ENCODE measurements at places on chromosomes 4 and X. TPM values are rescaled to one million over a fixed set of nuclear protein-coding genes. Genes with fewer than 3 reads are reported as not detected.

DNA sequence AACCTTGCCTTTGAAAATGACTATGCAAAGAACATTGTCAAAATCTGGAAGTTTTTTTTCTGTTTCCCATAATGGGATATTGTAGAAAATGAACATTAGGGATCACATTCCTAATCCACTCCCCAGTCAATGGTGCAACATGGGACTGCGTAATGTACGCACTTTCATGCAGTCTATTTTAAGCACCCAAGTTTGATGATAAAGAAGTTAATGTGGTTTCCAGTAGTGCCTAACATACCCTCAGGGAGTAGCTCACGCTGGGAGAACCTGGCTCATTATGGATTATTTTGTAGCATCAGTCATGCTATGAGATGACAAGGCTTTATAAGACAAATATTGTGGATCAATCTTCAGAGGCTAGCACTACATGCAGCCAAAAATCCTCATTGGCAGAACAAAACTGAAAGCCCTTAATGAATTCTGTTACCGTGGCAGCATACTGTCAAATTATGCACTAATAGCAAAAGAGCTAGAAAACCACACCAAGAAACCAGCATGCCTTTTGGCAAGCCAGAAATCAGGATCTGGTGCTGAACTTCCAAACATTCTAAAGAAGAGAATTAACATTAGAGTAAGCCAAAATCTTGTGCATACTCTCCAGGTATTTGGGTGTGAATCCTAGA, 1392.8 kb upstream of the TENM3 start:
- no peaks in the 10 kb centered on the region for H3K36me3 ChIP-seq

GLRA3 gene
- total RNA-seq = not detected

DNA sequence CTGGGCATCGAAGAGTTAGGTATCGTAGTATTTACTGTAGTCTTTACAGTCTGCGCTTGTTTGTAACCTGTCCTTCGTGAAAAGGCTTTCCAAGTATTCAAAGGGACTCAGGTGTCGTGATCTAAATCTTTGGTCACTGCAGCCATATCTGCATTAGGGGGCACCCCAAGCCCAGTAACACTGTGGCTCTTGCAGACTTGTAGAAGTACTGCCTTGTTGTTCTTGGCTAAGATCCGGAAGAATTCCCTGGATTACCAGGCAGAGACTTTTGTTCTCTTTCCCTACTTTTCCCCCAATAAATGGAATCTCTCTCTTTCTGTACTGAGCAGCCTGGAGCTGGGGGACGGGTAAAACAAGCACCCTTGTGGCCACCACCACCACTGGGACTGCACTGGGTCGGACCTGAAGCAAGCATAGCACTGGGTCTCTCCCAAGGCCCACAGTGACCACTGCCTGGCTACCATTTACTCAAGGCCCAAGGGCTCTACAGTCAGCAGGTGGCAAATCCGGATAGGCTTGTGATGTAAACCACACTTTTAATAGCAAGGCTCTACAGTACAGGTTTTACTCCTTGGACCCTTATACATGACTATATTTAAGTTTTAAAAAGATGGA, 12.0 kb downstream of the CXorf58 start:
- no peaks in the 10 kb centered on the region for H3K36me3 ChIP-seq
- no peaks in the 10 kb centered on the region for H3K4me1 ChIP-seq
- no peak for DNase-seq
- H3K4me3 ChIP-seq = no peak overlapping the region
- H3K27ac ChIP-seq = no peak overlapping the region
- no peaks in the 10 kb centered on the region for H3K27me3 ChIP-seq

GRCh38 chr4:83490876-83491450, 6.1 kb upstream of the ABRAXAS1 start:
- DNase-seq = peak; percentile 37
- H3K27ac ChIP-seq = no peak overlapping the region
- H3K4me3 ChIP-seq = no peak overlapping the region
- H3K36me3 ChIP-seq = no peaks in the 10 kb centered on the region

- no peaks in the 10 kb centered on the region for H3K27me3 ChIP-seq
- H3K4me1 ChIP-seq = no peaks in the 10 kb centered on the region
- no peak overlapping the region for H3K4me3 ChIP-seq
- DNase-seq = no peak
- H3K27ac ChIP-seq = no peak overlapping the region
These were observed 41.5 kb downstream of the SMARCA5 start for GRCh38 chr4:143554728-143555597.

DNA sequence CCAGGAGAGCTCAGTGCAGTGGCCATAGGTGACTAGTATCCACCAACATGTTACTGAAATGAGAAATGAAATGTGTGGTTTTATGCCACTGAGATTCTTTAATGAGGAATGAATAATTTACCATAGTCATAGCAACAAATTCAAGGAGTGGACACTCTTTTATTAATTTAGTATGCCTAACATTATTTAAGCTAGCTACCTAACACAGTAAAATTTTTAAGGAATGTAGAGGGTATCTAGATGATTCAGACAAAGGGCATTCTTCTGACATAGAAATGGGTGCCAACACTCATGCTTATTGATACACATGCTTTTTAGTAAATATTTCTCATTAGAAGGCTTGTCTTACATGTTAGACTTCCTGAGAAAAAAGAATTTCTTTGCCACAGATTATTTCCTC, 33.3 kb upstream of the SULT1B1 start:
- no peak for DNase-seq
- H3K27ac ChIP-seq = no peak overlapping the region
- no peak overlapping the region for H3K4me3 ChIP-seq
- H3K36me3 ChIP-seq = no peaks in the 10 kb centered on the region
- no peaks in the 10 kb centered on the region for H3K4me1 ChIP-seq

- H3K36me3 ChIP-seq = peaks cover 6% of the 10 kb centered on the region
- no peaks in the 10 kb centered on the region for H3K27me3 ChIP-seq
- no peak overlapping the region for H3K4me3 ChIP-seq
- H3K27ac ChIP-seq = no peak overlapping the region
- no peak for DNase-seq
- no peaks in the 10 kb centered on the region for H3K4me1 ChIP-seq
These were observed 31.0 kb downstream of the NSG1 start for GRCh38 chr4:4417886-4418285.

DNA sequence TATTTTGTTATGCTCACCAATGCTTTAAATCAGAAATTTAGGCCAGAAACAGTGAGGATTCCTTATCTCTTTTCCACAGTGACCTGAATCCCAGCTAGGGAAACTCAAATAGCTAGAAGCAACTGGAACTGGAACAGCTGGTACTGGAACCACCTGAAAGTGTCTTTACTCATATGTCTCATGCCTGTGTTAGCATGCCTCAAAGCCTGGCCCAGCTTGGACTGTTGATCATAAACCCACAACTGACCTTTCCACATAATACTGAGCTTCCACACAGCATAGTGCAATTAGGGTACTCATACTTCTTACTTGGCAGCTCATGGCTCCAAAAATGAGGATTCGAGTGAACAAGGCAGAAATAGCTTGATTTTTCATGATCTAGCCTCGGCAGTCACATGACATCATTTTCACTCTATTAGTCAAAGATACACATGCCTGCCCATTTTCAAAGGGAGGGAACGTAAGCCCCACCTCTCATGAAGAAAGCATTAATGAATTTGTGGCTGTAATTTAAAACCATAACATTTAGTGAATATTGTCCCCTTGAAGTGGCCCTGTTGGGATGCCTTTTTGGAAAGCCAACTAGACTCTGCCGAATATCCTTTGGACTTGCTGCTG, 80.8 kb upstream of the ACSL1 start:
- no peak overlapping the region for H3K27ac ChIP-seq
- H3K4me1 ChIP-seq = no peaks in the 10 kb centered on the region
- H3K36me3 ChIP-seq = no peaks in the 10 kb centered on the region
- no peak for DNase-seq

HOPX gene
- total RNA-seq = 3.3 TPM

GRCh38 chrX:121579016-121579760, 531.8 kb downstream of the GLUD2 start:
- H3K27ac ChIP-seq = no peak overlapping the region
- no peaks in the 10 kb centered on the region for H3K27me3 ChIP-seq
- DNase-seq = peak; percentile 4
- H3K36me3 ChIP-seq = no peaks in the 10 kb centered on the region
- no peaks in the 10 kb centered on the region for H3K4me1 ChIP-seq

MGARP gene
- total RNA-seq = 12.3 TPM

UGT2B15 gene
- not detected for total RNA-seq

- H3K27me3 ChIP-seq = no peaks in the 10 kb centered on the region
- no peak overlapping the region for H3K4me3 ChIP-seq
- peak; percentile 6 for DNase-seq
- no peak overlapping the region for H3K27ac ChIP-seq
These were observed 206.5 kb upstream of the PDE5A start for GRCh38 chr4:119834906-119835612.

DNA sequence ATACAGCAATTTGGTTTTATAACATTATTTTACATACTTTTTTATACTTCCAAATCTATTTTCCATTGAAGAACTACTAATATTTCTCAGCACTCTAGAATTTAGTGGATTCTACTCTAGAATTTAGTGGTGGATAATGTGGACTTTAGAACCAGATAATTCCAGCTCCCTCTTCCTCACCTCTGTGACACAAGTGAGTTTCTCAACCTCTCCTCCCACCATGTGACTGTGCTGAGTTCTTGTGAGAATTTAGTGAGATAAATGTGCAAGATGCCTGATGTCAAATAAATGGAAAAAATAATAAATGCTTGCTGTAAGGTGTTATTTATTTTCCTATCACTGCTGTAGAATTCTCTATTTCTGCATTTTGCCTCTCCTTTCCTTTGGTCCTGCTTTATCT, 107.3 kb downstream of the CPEB2 start:
- no peaks in the 10 kb centered on the region for H3K27me3 ChIP-seq
- H3K27ac ChIP-seq = no peak overlapping the region
- no peaks in the 10 kb centered on the region for H3K36me3 ChIP-seq
